ENCODE measurements at places on chromosomes 6 and 20.

DNA sequence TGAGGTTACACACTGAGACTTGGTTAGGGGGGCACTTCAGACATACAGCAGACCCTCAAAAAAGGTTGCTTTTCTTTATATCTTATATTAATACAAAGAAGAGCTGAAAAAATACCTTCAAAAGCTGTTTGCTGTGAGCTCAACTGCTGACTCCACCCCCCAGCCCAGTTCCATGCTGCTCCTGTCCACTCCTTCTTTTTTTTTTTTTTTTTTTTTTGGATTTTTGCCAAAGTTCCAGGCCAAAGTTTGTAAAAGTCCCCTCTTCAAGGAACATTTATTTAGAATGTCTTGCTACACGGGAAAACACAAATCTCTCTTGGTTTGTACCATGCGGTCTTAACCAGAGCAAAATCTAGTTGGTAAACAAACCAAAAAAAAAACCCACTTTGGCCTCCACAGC is 85.3 kb upstream of the AKAP12 start:
- DNase-seq, result no peak

GRCh38 chr6:169176361-169176991 is 77.2 kb downstream of the THBS2 start:
- DNase-seq, result no peak

- no peak for DNase-seq
These were observed 7.9 kb downstream of the SNX14 start for GRCh38 chr6:85585741-85586140.

- DNase-seq, result peak; percentile 62
These were observed 115.4 kb downstream of the OPRM1 start for GRCh38 chr6:154154389-154154967.

DNA sequence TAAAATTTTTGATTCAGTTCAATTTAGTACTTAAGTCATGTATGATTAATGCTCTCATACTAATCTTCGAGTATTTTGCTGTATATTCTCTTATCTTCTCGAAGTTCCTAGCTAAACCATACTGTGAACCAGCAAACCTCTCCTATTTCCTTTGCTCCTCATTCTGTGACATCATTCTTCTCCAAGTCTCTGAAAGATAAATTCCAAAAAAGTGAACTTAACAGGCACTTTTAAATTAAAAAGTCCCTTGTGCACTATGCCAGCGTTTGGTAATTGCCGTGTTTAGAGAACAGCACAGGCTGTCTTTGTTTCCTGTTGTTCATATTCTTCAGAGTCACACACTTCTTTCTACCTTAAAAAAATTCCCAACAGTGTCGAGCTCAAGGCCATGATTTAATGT is 188.4 kb upstream of the PHACTR1 start:
- DNase-seq, result no peak

- DNase-seq, result no peak
These were observed 96.4 kb downstream of the AIG1 start for GRCh38 chr6:143157131-143157530.

- DNase-seq, result no peak
These were observed 38.0 kb downstream of the EZR start for GRCh38 chr6:158780988-158781691.

- DNase-seq, result no peak
These were observed 31.6 kb downstream of the CBFA2T2 start for GRCh38 chr20:33521461-33521860.

DNA sequence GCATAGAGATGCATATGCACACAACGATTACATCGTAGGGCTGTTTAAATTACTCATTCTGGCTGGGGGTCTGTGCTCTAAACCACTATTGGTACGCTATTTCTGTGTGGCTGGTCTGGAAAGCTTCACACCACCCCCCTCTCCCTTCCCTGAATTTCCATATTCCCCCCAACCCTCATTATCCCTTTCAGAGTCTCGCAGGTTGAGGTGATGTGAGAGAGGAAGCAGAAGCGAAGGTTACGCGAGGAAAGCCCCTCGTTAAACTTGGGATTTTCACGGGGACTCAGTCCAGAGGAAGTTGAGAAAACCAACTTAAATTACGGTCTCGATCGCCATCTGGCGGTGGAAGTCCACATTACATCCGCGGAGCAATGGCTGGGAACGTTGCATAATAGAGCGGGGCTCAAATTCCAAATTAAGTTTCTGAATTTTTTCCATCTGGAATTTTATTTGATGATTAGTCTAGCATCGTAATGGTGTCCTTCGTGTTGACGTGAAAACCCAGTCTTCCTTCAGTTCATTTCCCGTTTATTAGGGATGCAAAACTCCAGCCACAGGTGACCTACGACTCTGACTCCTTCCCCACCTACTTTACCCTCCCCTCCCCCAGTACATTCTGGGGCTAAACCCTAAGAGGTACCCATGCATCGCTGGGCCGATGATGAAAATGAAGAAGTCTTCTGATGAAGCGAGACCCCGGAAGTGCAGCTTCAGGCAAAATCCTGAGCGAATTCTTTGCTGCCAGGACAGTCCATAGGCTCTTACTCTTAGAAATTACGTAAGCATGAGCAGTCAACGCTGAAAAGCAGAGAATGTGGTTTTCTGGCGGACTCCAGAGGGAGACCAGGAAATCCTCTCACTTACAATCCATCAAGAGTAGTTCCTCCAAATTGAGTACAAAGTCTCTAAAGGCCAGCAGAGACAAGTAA is 19.7 kb downstream of the HLA-DOB start:
- peak; percentile 75 for DNase-seq

- DNase-seq, result no peak
These were observed 13.7 kb downstream of the SLC22A23 start for GRCh38 chr6:3443221-3443515.

DNA sequence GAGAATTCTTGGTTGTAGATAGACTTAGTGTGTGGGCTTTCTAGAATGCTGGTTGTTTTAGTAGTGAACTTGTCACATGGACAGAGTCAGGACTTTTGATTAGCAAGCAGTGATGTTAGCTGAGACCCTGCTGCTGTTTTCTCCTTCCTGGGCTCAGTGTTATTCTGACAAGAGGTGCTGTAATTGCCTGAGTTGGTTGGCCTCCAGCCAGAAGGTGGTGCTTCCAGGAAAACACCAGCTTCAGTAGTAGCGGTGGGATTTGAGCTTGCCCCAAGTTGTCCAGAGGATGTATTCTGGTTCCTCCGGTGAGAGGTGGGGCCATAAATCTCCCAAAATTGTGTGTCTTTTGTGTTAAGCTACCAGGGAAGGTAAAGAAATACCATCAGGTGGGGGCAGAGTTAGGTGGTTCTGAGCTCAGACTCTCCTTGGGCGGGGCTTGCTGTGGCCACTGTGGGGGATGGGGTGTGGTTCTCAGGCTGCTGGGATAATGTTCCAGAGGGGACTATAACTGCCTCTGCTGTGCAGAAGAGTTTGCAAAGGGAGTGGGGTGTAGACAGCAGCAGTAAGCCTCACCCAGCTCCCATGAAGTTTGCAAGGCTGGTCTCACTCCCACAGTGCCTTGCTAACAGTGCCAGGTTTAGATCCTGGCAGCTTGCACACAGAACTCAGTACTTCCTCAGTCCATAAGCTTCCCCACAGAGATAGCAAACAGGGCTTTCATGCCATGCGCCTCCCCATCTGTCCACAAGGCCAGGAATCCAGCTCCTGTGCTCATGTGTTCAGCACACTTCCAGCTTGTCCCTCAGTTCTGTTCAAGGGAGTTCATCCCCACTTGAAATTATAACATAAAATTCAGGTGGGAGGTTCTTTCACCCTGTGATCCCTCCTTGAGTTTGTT is 278.4 kb upstream of the PTCHD4 start:
- DNase-seq, result no peak

Measured in activated T-cell treated with anti-CD3 and anti-CD28 coated beads for 1 hour (primary cell).